NCI-H226 (cell line): ENCODE measurements at places on chromosomes 1 and 21.

- no peak for DNase-seq
These were observed 1.0 kb upstream of the HP1BP3 start for GRCh38 chr1:20787840-20788795.

- DNase-seq: no peak
These were observed 45.2 kb upstream of the LRRC8C start for GRCh38 chr1:89587729-89588161.

DNA sequence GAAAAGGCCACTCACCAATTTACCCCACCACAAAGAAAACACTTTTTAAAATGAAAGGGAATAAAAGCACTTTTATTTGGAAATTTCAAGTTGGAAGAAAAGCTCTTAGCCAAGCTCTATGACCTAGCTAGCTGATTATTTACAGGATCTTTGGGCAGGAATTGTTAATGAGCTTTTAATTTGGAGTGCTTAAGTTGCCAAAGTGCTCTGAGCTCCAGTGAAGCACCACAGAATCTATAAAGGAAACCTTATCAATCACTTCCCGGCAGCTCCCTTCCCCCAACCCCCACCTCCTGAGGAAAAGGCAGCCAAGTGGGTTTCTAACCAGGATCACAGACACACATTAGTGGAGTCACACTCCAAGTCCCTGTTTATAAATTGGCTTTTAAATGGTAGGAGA lies 1.5 kb downstream of the ERI3 start:
- DNase-seq: no peak

DNA sequence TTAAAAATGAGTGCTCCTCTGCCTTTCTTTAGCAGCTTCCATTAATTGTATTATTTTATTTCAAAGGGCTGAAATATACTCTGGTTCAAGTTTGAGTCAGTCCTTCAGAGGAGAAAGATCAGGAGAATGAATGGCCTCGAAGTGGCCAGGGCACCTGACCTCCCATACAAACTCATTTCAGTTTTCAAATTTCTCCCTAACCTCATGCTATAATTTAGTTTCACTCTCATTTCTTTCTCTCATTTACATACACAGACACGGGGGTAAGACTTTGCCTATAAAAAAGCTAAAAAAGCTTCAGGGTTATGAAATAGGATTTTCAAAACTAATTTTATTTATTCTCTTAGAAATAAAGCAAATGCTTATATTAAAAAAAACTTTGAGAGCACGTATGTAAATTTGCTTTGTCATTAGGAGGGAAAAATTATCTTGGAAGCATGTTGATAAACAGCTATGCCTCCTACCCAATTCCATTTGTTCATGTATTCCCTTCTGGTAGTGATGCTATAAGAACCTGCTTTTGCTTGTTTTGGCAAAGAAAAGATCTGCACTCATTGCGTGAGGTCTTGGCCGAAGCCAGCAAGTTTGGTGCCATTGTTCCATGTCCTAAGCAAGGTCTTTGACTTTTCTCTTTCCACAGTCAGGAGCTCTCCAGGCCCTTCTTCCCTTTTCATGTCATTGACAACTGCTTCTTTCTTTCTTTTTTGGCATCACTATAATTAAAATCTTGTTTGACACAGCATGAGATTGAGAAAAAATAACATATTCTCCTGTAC lies 80.4 kb upstream of the LRRC53 start:
- no peak for DNase-seq

- DNase-seq: no peak
These were observed 14.9 kb downstream of the ABCA4 start for GRCh38 chr1:94105957-94106529.

DNA sequence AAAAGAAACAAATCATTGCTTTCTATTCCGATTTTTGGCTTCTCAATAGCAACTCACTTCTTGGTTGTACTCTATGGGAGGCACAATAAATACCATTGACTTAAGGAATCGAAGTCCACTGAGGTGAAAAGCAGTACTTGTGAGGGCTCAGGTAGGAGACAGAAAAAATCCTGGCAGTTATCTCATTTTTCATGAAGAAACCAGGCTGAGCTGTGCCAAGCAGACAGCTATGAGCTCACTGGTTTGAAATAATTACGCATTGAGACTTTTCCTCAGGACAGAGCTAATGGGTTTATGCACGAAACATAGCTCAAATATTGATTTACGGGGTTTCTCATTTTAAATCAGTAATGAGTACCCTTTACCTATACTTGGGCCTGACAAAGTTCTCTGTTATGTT lies 18.5 kb downstream of the COLGALT2 start:
- DNase-seq: no peak

- DNase-seq: no peak
These were observed 416.7 kb downstream of the LRRIQ3 start for GRCh38 chr1:73781251-73781650.

DNA sequence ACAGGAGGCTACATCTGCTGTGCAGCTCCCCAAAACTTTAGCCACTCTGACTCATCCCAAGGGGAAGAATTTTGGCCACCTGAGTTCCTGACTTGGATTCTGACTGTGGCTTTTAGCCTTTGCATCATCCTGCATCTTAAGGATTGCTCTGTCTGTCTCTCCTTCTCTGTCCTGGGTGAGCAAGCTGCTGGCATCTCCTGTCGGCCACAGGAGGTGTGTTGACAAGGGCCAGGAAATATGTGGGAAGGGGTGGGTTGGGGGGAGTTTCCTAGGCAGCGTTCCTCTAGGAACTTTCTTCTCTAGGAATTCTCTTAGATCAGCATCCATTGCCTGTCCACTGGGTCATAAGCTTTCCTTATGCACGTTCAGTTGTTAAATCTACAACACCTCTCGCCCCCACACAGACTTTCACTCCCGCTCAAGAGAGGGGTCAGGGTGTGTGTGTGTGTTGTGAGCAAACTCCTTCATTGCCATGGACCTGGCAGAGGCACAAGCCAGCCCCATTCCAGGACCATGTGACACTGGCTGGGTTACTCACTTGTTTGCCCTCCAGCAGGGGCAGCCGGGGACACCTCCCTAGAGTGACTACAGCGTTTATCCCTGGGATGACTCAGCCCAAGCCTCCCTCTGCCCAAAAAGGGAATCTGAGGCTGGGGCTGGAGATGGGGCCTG lies 145.0 kb upstream of the DUSP10 start:
- peak; percentile 1 for DNase-seq

- no peak for DNase-seq
These were observed 238.6 kb downstream of the DUSP10 start for GRCh38 chr1:221503268-221503667.

GRCh38 chr1:241229216-241229615 lies 127.8 kb downstream of the RGS7 start:
- DNase-seq: no peak

- peak; percentile 53 for DNase-seq
These were observed 53.0 kb downstream of the CRB1 start for GRCh38 chr1:197320991-197321531.

DNA sequence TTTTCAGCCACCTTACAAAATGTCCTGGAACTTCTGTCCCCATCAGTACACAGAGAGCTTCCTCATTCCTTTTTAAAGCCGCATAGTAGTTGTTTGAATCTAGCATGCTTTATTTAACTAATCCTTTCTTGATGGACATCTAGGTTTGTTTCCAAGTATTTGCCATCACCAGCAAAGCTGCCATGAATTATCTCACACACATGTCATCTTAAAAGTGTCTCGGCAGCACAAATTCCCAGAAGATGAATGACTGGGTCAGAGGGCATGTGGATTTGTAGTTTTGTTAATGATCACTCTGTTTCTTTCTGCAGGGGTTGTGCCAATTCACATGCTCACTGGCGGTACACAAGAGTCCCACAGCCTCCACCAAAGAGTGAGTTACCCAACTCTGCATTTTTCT lies 68.3 kb downstream of the CLIC6 start:
- no peak for DNase-seq

DNA sequence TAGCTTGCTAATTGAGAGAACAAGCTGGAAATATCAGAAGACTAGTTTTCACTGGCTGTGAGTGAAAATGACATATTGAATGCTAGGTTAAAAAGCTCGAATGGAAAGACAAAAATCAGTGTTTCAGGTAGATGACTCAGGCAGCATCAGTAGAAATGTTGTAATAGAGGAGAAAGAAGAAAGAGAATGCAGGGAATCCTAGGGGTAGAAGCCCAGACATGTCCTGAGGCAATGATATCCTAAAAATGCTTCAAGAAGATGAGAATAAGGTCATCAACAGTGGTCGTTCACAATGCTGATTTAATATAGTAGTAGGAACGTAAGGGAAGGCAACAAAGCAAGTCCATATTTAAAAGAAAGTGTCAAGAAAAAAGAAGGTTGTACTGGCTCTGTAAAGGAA lies 96.7 kb upstream of the HP1BP3 start:
- peak; percentile 37 for DNase-seq

- no peak for DNase-seq
These were observed 522.7 kb downstream of the NUF2 start for GRCh38 chr1:163844459-163844858.

DNA sequence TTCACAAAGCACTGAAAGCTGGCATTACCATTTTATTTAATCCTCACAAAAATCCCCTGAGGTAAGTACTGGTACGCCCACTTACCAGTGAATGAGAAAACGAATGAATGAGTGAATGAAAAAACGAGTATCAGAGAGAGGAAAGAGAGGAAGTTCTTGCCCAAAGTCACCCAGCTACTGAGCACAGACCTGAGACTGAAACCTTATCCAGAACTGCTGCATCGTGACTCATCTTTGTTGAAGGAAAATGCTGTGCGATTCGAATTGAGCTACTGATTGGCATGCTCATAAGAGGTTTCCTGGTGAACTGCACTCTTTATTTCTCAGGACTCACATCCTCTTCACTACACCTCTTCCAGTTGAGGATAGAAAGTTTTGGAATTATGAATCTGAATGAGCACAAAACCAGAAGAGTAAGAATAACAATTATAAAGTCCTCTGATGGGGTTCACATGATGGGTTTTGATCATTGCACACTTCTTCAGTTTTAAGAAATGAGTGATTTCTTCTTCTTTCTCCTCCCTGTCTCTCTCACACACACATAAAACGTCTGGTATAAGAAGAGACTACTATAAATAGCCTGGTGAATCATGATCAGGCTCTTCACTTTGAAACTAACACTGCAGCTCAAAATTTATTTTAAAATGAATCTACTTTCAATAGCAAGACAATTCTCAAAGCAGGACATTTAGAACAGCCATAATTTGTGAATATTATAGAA lies 32.1 kb downstream of the IL12RB2 start:
- DNase-seq: peak; percentile 64

- no peak for DNase-seq
These were observed 30.9 kb upstream of the TAL1 start for GRCh38 chr1:47262787-47263413.

- no peak for DNase-seq
These were observed 54.2 kb upstream of the SSBP3 start for GRCh38 chr1:54460351-54460750.
